Activated CD4-positive, alpha-beta T cell treated with anti-CD3 and anti-CD28 coated beads, Interleukin-2, amount 50 U/mL, for 4 hours (primary cell): ENCODE measurements at places on chromosomes 7 and 10.

- DNase-seq, result no peak
Measured at GRCh38 chr7:123936388-123936787, 11.3 kb downstream of the SPAM1 start.

- DNase-seq, result no peak
Measured at GRCh38 chr7:132029369-132030085, 473.1 kb upstream of the PODXL start.

- DNase-seq, result no peak
Measured at GRCh38 chr7:55099066-55099820, 80.4 kb downstream of the EGFR start.

GRCh38 chr7:94374231-94374630, 20.5 kb upstream of the COL1A2 start:
- no peak for DNase-seq

DNA sequence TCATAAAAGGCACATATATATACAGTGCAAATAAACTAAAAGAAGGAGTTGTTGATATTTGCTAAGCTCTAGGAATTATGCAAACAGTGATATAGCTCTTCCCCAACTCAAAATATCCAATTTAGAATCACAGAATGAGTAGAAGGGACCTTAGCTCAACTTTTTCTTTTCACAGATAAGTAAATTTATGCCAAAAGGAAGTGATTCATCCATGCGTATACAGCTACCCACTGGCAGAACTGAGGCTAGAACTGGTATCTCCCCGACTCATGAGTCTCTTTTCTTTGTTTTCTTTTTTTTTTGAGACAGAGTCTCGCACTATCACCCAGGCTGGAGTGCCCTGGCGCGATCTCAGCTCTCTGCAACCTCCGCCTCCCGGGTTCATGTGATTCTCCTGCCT, 54.2 kb upstream of the SVIL start:
- DNase-seq, result no peak

GRCh38 chr10:11782793-11783557, 40.2 kb upstream of the PROSER2 start:
- DNase-seq, result no peak

GRCh38 chr7:4681218-4681851, 760 bp upstream of the FOXK1 start:
- DNase-seq, result peak; percentile 5

DNA sequence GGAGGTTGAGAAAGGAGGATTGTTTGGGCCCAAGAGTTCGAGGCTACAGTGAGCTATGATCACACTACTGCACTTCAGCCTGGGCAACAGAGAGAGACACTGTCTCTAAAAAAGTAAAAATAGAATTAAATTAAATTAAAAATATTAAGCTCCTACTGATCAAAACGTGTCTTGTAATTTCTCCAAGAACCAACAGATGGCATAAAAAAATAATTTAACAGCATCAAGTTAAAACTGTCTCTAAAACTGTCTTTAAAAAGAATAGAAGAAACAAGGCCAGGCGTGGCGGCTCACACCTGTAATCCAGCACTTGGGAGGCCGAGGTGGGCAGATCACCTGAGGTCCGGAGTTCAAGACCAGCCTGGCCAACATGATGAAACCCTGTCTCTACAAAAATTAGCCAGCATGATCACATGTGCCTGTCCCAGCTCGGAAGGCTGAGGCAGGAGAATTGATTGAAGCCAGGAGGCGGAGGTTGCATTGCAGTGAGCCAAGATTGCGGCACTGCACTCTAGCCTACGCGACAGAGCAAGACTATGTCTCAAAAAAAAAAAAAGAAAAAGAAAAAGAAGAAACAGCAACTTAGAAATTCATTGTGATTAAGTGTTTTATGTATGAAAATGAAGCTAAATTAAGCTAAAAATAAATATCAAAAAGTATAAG, 24.5 kb downstream of the MTPAP start:
- DNase-seq, result no peak

- no peak for DNase-seq
Measured at GRCh38 chr7:94912085-94912484, 4.7 kb downstream of the PPP1R9A start.

GRCh38 chr10:108104551-108105156, 940.1 kb upstream of the SORCS1 start:
- DNase-seq, result no peak

GRCh38 chr10:26797340-26797739, 63.4 kb downstream of the ABI1 start:
- no peak for DNase-seq

DNA sequence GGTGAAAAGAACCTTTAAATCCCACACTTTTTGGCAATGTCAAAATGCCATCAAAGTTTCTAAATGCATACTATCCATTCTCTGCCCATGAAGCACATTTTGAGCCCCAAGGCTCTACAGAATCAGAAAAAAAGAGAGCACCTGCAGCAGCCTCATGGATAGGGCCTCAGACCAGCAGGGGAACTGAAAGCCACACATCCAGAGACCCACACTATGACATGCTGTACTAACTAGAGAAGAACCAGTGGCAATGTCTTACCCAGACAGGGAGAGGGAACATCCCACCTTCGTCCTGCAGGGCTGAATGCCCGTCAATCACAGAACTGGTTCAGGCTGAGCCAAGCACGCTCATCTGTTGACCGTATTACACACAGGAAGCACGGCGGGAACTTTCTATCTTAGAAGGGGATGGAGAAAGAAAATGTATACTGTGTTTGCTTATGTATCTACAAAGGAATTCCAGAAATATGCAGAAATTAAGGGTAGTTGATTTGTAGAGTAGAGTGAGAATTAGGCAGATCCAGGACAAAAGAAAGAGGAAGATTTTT, 237.2 kb downstream of the GLI3 start:
- DNase-seq, result no peak

DNA sequence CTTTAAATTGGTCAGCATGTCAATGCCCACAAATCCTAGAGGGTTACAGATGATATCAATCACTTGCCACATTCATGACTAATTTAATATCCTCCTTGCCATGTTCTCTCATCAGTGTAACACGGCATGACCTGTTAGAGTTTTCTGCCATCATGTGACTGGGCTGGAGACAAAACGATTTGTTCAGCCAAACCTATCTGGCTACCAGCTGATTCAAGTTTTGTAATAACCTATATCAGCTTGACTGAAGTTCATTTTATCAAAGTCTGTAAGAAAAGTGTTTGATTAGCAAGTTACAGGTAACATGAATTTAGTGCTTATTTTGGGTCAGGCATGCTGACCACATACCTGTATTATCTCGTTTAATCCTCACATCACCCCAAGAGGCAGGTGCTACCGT, 25.7 kb downstream of the NEUROD6 start:
- no peak for DNase-seq

GRCh38 chr10:100038561-100039071, 28.9 kb upstream of the DNMBP start:
- DNase-seq, result no peak

GRCh38 chr10:100966887-100967286, 2.4 kb upstream of the SEMA4G start:
- no peak for DNase-seq

GRCh38 chr7:21365866-21366624, 61.8 kb upstream of the SP4 start:
- no peak for DNase-seq

GRCh38 chr7:1558181-1558811, 2.3 kb upstream of the TMEM184A start:
- DNase-seq, result no peak

DNA sequence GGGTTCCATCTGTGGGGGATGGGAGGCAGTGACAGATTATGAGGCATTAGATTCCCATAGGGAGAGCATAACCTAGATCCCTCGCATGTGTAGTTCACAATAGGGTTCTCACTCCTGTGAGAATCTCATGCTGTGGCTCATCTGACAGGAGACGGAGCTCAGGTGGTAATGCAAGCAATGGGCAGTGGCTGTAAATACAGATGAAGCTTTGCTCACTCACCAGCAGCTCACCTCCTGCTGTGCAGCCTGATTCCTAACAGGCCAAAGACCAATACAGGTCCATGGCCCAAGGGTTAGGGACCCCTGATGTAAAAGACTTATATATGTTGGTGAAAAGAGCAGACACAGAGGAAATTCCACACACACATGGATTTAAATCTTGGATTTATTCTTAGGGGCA, 370.2 kb downstream of the NRG3 start:
- no peak for DNase-seq

DNA sequence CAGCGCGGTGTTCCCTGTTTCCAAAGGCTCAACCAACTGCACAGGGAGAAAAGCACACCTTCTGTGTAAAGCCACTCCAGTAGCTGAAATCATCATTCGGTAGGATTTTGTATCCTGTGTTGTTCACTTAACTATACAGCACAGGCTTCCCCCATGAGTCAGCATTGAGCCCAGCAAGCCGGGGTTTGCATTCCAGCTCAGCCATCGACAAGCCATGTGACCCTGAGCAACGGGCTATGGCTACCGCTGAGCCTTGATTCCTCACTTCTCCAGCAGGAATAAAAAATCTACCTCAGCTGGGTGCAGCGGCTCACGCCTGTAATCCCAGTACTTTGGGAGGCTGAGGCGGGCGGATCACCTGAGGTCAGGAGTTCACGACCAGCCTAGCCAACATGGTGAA, 44.1 kb upstream of the ATP6V0A4 start:
- DNase-seq, result no peak

DNA sequence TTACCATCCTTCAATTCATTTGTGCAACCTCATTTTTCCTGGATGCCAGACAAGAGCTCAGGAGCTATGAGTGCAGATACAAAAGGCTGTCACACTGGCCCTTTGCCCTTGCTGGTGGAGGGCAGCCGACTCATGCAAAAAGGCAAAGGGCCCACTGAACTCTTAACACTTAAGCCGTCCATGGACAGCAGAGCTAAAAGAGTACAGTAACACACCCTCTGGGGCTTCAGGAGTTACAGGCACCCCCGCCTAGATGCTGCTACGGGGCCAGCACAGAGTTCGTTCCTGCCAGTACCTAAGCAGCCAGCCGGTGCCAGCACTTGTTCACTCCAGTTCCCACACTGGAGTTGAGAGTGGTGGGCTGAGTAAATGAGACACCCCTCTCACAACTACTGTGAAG, 69.9 kb upstream of the MRLN start:
- no peak for DNase-seq

- no peak for DNase-seq
Measured at GRCh38 chr10:126203746-126204145, 184.5 kb downstream of the ADAM12 start.

- DNase-seq, result no peak
Measured at GRCh38 chr10:113626809-113627355, 37.0 kb downstream of the NRAP start.

- DNase-seq, result no peak
Measured at GRCh38 chr10:3761904-3762303, 23.1 kb downstream of the KLF6 start.

- no peak for DNase-seq
Measured at GRCh38 chr10:58700591-58700990, 187.9 kb downstream of the BICC1 start.

- no peak for DNase-seq
Measured at GRCh38 chr10:88330174-88330573, 252.9 kb downstream of the RNLS start.
